Stimulated activated CD8-positive, alpha-beta memory T cell treated with anti-CD3 and anti-CD28 coated beads, Interleukin-4, amount 100 ng/mL, for 4 hours (primary cell): ENCODE measurements at places on chromosomes 3 and 15.

DNA sequence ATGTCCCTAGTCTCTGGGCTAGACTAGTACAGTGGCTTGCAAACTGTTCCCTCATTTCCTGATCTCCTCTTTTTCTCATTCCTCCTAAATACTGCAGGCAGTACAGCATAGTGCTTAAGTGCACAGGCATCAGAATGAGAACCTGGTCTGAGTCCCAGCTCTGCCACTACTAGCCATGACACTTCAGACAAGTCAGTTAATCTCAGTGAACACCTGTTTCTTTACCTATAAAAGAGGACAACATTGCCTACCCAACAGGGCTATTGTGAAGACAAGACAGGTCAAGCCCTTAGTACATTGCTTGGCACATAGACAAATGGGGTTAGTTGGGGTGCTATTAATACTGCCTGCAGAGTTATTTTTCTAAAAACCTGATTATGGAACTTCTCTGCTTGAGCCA lies 113.3 kb downstream of the RYR3 start:
- no peak for DNase-seq

- DNase-seq, result no peak
These were observed 50.1 kb downstream of the TYRO3 start for GRCh38 chr15:41609123-41609522.

- no peak for DNase-seq
These were observed 12.2 kb upstream of the NMD3 start for GRCh38 chr3:161208931-161209330.

GRCh38 chr3:40871394-40871793 lies 327.9 kb upstream of the CTNNB1 start:
- no peak for DNase-seq

- DNase-seq, result no peak
These were observed 10.7 kb downstream of the ZXDC start for GRCh38 chr3:126464997-126465396.

DNA sequence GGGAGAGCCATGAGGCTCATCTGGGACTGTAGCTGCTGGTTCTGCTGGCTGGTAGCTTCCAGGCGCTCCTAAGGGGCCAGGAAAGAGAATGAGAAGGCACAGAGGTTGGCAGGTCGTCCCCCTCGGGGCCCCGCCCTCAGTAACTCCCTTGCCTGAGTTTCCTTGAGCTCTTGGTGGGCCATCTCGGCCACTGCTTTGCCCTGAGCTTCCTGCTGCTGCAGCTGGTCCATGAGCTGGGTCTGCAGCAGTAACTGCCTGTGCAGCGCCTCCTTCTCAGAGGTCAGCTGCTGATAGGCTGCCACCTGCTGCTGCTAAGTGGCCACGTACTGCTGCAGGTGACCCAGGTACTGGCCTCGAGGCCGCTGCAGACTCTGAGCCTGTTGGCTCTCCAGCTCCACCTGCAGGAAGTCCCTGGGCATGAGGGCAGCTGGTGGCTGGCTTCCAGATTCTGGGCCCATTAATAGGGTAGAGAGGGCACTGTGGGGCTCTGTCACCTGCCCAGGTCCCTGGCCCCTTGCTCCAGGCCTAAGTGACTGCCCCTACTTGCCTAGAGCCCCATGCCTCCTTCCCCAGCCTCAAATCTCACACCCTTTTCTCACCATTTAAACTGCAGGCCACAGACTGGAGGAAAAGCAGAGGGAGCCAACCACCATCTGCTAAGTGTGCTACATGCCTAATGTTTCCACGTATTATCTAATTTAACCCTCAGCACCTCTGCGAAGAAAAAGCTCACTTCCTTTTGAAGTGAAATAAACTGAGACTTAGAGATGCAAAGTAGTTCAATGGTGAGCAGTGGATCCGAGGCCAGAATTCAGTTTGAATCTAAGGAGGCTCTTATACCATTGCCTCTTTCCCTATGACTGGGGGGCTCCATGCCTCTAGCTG lies 10.8 kb upstream of the VPS33B start:
- DNase-seq, result peak; percentile 6

GRCh38 chr3:22621205-22621809 lies 581.8 kb upstream of the UBE2E2 start:
- no peak for DNase-seq
